Left lung (tissue), 14 donors: ENCODE measurements at places on chromosomes 2 and 18.

GRCh38 chr2:47283659-47284058, 119.3 kb upstream of the MSH2 start:
- no peak for DNase-seq

GRCh38 chr2:72843301-72843700, 17.5 kb upstream of the EXOC6B start:
- DNase-seq = no peak

- DNase-seq = no peak
These were observed 87.7 kb downstream of the TMEM18 start for GRCh38 chr2:589281-590130.

DNA sequence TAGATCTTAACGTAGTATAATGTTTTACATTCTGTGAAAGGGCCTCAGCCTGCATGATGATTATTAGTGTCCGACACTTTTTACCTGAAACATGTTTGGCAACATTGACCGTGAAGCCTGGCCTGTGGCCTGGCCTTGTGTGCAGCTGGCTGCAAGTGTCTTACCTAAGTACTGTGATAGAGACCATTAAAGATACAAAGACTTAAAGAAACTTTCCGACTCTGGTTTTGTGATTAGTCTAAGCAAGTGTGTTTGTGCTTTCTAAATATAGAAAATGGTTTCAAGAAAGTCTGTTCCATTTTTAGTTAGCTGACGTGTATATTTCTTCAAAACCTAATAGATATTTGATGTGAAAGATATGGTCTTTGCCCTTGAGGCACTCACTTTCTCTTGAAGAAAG, 601.8 kb downstream of the LRP1B start:
- no peak for DNase-seq

- no peak for DNase-seq
These were observed 503.6 kb downstream of the SPAG16 start for GRCh38 chr2:213787869-213788268.

GRCh38 chr2:181459621-181460021, 2.4 kb downstream of the ITGA4 start:
- DNase-seq = no peak

- no peak for DNase-seq
These were observed 57.2 kb upstream of the LDLRAD4 start for GRCh38 chr18:13161276-13161899.

DNA sequence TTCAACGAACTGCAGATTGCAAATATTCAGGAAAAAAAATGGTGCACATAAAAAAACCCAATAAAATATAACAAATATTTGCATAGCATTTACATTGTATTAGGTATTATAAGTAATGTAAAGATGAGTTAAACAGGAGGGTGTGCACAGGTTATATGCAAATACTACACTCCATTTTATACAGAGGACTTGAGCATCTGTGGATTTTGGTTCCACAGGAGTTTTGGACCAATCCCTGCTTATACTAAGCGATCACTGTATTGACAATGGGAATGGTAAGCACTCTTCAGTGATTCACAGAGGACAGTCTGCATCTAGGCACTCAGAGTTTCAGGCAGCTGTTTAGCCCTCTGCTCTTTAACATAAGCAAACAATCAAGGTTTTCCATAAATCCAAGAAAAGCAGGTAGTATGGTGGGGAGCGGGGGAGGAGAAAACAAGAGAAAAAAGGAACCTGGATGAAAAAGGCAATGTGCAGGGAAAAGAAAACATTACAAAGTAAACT, 206.0 kb upstream of the PARD3B start:
- no peak for DNase-seq

GRCh38 chr2:178479758-178480226, 465 bp upstream of the PLEKHA3 start:
- DNase-seq = no peak

GRCh38 chr2:11045294-11045693, 110.0 kb upstream of the SLC66A3 start:
- DNase-seq = no peak

DNA sequence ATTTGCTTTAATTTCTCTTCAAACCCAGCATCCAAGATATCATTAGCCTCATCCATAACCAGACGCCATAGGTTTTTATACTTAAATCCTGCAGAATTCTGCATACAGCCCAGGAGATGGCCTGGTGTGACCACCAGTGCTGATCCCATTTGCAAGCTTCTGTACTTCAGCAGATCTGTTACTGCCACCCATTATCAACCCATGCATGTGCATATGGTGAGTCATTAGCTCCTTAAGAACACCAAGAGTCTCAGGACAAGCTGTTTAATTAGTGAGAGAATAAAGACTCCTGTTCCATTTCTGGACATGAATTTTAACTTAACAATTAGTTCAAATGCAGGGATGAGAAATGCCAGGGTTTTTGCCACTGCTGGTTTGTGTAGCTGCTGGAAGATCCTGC, 110.7 kb upstream of the TANK start:
- no peak for DNase-seq

DNA sequence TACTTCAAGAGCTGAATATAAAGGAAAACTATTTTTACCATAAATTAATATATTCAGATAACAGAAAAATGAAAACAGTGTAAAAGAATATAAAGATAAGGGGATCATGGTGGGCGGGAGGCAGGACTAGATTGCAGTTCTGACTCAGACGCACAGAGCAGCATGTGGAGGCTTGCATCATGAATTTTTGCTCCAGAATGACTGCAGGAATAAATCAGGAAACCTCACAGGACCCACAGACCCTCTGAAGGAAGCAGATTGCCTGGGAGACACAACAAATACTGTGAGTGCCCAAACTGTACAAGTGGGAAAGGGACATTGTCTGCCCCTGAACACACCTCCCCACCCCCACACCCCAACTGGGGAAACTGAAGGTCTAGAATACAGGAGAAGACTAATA, 19.2 kb upstream of the SIGLEC15 start:
- no peak for DNase-seq
